Liver (tissue), 10 donors: ENCODE measurements at places on chromosomes 5 and 9. TPM values are rescaled to one million over a fixed set of nuclear protein-coding genes. Genes with fewer than 3 reads are reported as not detected.

The ANKRD34B gene
- not detected for polyA plus RNA-seq

The PCDHA9 gene
- polyA plus RNA-seq: not detected

The BARHL1 gene
- not detected for polyA plus RNA-seq

The PCA3 gene
- polyA plus RNA-seq: 0.44 TPM

The TMEFF1 gene
- polyA plus RNA-seq: not detected

The MAPKAP1 gene
- polyA plus RNA-seq: 39.4 TPM

The DDX41 gene
- 20.4 TPM for polyA plus RNA-seq

The KIF3A gene
- polyA plus RNA-seq: 0.58 TPM

The JADE2 gene
- 5.3 TPM for polyA plus RNA-seq

The TXNDC8 gene
- not detected for polyA plus RNA-seq

The RAI14 gene
- 7.8 TPM for polyA plus RNA-seq

The PTGES gene
- 0.17 TPM for polyA plus RNA-seq

The SLC23A1 gene
- 18.0 TPM for polyA plus RNA-seq
